ENCODE measurements at places on chromosomes 4 and X. TPM values are rescaled to one million over a fixed set of nuclear protein-coding genes. Genes with fewer than 3 reads are reported as not detected.

DMP1 gene
- not detected for total RNA-seq

GPR173 gene
- 11.3 TPM for total RNA-seq

OTC gene
- not detected for total RNA-seq

SCD5 gene
- total RNA-seq, result 35.8 TPM

SPON2 gene
- total RNA-seq, result not detected

L1CAM gene
- total RNA-seq, result not detected

LUZP4 gene
- total RNA-seq, result not detected

MAGEB2 gene
- total RNA-seq, result not detected

MAGEB6B gene
- not detected for total RNA-seq

COL4A5 gene
- total RNA-seq, result 28.1 TPM

PLCXD1 gene
- total RNA-seq, result 13.5 TPM

VCX3A gene
- total RNA-seq, result not detected

AKAP4 gene
- total RNA-seq, result not detected

MAGEB1 gene
- not detected for total RNA-seq

IQCM gene
- total RNA-seq, result not detected

SPANXN3 gene
- not detected for total RNA-seq

MAGEH1 gene
- 15.1 TPM for total RNA-seq

KIT gene
- 39.7 TPM for total RNA-seq

ANOS1 gene
- total RNA-seq, result 0.55 TPM

PRKX gene
- total RNA-seq, result 27.5 TPM

ASB5 gene
- total RNA-seq, result not detected

All from endothelial cell of umbilical vein (primary cell).